ENCODE measurements at places on chromosomes 1 and 21.
A peak's percentile ranks its signal among the peaks of the same experiment; 100 is the strongest.

GRCh38 chr1:93629101-93630059 is 52.3 kb downstream of the BCAR3 start:
- peak; percentile 56 for DNase-seq

DNA sequence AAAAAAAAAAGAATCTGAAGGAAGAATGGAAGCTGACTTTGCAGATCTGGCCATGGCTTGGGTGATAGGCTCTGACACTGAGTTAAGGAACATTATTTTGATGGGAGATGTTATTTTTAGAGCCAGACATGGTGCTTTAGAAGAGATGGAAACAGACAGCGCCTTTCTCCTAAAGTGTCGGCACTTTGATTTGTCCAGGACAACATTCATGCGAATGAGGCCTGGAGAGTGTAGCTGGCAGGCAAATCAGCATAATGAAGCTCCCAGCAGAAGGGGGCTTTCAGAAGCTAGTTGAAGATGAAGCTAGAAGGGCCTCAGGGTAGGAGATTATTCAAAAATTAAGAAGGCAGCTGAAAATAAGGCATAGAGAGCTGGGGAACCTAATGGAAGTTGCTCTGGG is 397.7 kb downstream of the RWDD3 start:
- no peak for DNase-seq

- DNase-seq, result no peak
These were observed 125.9 kb downstream of the RIPK4 start for GRCh38 chr21:41640748-41641509.

- no peak for DNase-seq
These were observed 736 bp upstream of the ZMPSTE24 start for GRCh38 chr1:40257313-40257687.

- DNase-seq, result no peak
These were observed 142.9 kb upstream of the DUSP10 start for GRCh38 chr1:221884821-221885220.

- no peak for DNase-seq
These were observed 137.9 kb upstream of the F3 start for GRCh38 chr1:94679332-94680038.

GRCh38 chr21:14968821-14969220 is 96.0 kb downstream of the NRIP1 start:
- no peak for DNase-seq

DNA sequence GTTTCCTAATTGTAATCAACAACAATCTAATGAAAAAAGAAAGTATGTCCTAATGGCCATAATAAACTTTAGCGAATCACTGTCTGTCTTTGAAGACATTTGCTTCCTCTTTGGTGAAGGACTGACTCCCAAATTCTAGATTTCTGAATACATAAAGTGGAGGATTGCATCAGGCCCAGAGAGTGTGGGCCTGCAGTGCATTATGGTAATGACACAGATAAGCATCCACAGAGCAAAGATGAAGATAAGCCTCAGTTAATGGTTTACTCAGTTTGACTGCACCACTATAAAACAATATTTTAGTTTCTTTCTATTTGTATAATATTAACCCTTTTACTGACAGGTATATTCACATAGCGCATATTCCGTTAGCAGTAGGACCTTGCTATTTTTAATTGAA is 365.5 kb downstream of the KCTD3 start:
- DNase-seq, result no peak

- no peak for DNase-seq
These were observed 70.4 kb downstream of the PLXNA2 start for GRCh38 chr1:208173749-208174148.

DNA sequence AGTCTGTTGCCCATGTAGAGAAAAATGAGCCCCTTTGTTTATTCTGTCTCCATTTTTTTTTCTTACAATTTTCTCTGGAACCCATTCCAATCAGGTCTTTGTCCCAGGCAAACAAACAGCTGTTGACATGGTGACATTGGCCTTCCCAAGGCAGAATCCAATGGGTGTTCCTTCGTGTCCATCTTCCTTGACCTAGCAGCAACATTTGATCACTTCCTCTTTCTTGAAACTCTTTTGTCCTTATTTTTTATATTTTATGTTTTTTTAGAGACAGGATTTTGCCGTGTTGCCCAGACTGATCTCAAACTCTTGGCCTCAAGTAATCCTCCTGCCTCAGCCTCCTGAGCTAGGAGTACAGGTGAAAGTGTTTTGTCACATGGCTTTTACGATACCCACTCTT is 65.4 kb upstream of the CACNA1E start:
- no peak for DNase-seq

GRCh38 chr21:44594406-44594916 is 2.2 kb upstream of the KRTAP10-6 start:
- no peak for DNase-seq

DNA sequence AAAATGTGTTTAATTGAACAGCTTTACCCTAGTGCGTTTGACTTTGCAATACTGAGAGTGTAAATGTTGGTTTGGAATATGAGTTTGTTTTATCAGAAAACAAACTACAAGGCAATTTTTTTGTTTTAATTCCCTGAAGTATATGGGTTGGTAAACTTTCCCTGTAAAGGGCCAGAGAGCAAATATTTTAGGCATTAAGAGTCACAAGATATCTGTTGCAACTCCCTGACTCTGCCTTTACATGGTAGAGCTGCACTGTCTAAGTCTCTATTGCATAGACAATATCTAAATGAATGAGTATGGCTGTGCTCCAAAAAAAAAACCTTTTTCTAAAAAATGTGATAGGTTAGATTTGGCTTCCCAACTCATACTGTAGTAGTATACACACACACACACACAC is 115.1 kb upstream of the PBX1 start:
- no peak for DNase-seq

- peak; percentile 40 for DNase-seq
These were observed 1.7 kb downstream of the HSPG2 start for GRCh38 chr1:21935393-21935804.

DNA sequence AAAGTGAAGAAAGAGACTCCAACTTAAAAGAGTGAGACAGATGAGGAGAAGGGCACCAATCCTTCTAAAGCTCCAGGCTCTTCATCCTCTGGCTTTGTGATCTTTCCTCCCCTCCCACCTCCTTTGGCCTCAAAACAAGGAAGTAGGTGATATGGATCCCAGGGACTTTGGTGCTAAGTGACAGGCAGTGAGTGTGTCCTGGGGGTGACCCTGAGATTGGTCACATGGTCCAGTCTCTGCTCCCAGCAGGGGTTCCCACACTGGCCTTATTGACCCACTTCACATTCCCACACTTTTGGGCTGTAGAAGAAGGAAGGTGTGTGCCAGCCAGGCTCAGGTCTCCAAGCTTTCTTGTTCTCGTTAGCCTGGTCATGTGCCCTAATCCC is 401.2 kb upstream of the PROX1 start:
- no peak for DNase-seq

- DNase-seq, result no peak
These were observed 7.9 kb upstream of the SRP9 start for GRCh38 chr1:225769687-225770086.

GRCh38 chr1:162406811-162407210 is 5.1 kb downstream of the SH2D1B start:
- no peak for DNase-seq

GRCh38 chr1:57947471-57947870 is 523.6 kb upstream of the DAB1 start:
- no peak for DNase-seq

- no peak for DNase-seq
These were observed 8.2 kb downstream of the HECTD3 start for GRCh38 chr1:45002650-45003645.

GRCh38 chr1:43554444-43554992 is 23.8 kb downstream of the PTPRF start:
- DNase-seq, result no peak

- no peak for DNase-seq
These were observed 64.9 kb downstream of the KIFAP3 start for GRCh38 chr1:170009551-170009950.

DNA sequence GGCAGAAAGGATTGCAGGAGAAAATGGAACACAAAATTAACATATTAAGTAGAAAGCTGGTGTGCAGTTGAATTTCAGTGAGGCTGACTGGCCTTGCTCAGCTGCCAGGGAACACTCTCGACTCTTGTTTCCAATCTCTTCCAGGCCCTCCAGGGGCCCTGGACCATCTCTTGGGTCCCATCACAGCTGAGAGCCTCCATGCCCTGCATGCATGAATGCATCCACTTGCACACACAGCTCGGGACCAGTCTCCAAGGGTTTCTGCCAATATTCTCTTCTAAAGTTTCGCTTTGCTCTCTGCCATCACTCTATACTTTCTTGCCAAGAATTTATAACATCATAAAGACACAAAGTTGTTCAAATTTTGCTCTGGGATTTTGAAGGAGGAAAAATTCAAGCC is 200.3 kb downstream of the DSCAM start:
- no peak for DNase-seq

GRCh38 chr1:25205786-25206185 is 26.5 kb downstream of the SYF2 start:
- DNase-seq, result no peak

DNA sequence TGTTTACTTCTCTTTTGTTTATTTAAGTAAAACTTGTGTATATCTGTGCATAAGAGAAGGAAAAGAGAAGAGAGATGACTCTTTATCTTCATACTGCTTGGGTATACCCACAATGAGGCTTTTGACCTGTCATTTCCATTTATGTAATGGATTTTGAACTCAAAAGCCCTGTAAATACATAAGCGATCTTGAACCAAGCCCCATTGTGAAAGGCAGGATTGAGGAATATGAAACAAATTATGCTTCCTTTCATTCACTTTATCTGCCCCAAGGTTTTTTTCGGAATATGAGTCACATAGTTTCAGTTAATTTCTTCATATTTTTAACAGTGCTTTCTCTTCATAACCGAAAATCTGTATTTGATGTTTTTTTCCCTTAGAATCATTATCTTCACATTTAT is 21.4 kb downstream of the CNST start:
- DNase-seq, result no peak

DNA sequence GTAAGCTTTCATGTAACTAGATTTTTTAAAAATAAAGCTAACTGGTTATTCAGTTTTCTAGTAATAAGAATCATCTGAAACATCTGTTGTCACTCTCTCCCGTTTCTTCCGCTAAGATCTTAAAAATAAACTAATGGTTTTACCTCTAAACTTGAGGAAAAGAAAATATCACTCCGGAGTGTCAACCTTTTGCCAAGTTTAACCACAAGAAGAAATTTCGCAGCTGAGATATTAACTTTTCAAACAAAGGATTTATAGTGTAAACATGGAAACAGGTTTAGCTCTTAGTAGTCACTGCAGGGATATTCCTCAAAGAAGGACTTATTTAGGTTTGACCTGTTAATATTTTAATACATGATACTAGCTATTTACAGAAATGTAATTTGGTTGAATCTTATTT is 954.9 kb downstream of the ADGRL2 start:
- no peak for DNase-seq

DNA sequence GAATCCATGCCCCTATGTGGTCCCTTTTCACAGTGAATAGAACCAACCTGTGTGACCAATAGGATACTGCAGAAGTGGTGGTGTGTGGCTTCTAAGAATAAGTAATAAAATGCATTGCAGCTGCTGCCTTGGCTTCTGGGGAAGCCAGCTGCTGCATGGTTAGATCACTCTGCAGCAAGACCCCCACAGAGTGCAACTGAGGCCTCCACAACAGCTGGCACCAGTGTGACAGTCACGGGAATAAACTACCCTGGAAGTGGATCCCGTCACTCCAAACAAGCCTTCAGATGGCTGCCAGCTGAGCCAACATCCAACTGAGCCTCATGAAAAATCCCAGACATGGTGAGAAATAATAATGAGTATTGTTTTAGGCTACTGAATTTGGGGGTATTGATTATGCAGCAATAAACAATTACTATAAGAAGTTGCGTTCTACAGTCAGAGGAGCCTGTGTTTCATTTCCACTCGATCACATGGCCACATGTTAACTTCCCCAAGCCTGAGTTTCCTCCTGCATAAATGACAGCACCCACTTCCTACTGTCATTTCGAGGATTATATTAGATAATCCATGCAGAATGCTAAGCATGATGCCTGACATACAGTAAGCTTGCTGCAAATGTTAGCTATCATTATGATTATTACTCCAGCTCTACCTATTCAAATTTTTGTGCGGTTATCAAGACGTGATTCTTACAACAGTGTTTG is 20.8 kb upstream of the COG2 start:
- peak; percentile 81 for DNase-seq

DNA sequence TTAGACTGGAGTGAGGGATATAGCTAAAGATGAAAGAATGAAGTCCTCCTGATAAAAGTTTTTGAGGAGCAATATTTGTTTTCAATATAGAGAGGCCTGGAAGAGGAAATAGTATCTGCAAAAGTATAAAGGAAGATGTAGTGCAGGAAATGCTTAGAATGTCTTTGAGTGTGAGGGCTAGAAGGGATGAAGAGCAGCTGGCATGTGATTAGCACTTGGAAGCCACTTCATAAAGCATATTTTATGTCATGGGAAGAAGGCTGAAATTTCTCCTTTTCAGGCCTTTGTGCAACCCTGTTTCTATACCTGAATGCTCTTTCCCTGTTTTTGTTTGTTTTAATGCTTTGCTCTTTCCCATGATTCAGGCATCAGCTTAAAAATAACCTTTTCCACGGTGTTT is 323.3 kb upstream of the DEPDC1 start:
- DNase-seq, result no peak

DNA sequence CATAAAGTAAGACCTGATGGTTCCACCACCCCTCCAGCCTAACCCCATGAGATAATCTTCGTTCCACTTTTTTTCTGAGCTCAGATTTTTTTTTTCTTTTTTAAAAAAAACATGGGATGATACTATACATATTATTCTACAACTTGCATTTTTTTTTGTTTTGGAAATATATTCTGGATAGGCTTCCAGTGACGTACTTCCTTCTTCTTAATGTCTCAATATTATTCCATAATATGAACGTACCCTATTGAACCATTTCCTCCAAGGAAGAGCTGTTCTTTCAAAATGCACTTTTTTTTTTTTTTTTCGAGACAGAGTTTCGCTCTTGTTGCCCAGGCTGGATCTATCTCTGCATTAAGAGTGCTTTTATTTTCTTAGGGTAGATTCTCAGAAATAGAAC is 1.5 kb downstream of the EDEM3 start:
- no peak for DNase-seq

DNA sequence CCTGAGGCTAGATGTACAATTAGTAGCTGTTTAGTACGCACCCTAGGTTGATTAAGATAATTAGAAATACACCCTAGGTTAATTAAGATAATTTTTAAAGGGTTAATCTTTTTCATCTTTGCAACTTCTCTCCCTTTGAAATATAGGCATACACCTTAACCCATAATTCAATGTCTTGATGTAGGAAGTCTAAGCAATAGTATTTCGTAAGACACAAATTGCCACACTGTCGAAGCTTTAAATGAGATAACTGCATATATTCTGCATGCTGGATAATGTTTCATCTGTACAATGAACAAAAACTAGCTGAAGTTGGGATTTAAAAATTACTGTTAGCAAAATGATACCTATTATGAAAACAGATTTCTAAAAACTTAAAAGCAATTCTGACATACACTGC is 122.9 kb downstream of the EVI5 start:
- DNase-seq, result no peak

DNA sequence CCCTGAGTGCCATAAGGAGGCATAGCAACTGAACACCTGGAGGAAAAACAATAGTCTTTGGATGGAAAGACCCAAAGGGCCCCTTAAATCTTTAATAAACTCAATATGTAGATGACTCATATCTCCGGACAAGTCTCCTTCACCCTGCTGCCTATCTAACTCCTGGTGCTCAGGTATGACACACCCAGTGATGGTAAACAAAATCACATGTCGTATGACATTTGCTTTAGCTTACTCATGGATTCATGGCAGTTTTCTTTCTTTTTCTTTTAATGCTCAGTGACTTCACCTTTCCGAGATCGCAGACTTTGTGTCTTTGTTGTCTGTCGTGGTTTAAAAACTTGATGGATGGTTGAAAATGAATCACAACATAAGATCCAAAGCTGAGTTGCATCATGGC is 208.5 kb upstream of the PROX1 start:
- no peak for DNase-seq

Measured in right hindlimb (tissue), 1 donor.